ENCODE measurements at places on chromosomes 6 and 20.

- no peak for DNase-seq
Measured at GRCh38 chr6:160393891-160394653, 45.9 kb downstream of the SLC22A3 start.

DNA sequence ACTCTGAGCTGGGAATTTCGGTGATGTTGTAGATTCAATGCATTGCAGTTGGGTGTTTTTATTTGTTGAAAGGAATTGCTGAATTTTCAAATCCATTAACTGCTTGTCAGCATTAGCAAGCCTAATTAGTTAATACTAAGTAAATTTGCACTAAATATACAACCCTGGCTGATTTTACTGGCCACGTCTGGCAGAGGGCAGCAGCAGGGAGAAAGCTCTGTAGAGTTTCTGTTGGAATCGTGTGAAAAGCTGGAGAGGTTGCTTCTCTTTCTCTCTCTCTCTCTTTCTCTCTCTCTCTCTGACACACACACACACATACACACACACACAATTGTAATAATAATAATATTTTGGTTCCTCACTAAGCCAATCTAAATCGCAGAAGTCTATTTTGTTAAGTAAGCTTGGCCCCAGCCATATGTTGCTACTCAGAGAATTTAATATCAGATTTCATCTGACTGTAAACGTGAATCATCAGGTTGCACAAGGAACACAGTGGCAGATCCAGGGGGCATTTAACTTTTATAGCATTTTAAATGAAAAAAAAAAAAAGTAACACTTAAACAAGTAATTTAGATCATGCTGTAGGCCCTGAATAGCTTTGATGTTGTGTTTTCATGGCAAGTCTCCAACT is 289.5 kb downstream of the ESR1 start:
- no peak for DNase-seq

DNA sequence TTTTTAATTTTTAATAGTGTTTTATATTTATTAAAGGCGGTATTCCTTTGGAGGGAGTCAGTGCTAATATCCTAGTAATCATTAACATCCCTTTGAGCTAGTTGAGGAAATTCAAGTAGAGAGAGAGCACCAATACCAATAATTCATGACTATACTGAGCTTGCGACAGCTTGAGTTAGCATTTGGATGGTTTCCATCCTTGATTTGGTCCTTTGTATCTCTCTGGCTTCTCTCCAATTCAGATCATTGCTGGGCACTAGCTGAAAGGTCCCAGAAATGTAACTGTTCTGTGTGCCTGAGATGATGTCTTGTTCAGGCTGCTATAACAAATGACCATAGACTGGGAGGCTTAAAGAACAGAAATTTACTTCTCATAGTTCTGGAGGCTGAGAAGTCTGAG is 77.0 kb downstream of the RNF144B start:
- no peak for DNase-seq

- DNase-seq: no peak
Measured at GRCh38 chr6:110511401-110511800, 35.0 kb upstream of the SLC22A16 start.

DNA sequence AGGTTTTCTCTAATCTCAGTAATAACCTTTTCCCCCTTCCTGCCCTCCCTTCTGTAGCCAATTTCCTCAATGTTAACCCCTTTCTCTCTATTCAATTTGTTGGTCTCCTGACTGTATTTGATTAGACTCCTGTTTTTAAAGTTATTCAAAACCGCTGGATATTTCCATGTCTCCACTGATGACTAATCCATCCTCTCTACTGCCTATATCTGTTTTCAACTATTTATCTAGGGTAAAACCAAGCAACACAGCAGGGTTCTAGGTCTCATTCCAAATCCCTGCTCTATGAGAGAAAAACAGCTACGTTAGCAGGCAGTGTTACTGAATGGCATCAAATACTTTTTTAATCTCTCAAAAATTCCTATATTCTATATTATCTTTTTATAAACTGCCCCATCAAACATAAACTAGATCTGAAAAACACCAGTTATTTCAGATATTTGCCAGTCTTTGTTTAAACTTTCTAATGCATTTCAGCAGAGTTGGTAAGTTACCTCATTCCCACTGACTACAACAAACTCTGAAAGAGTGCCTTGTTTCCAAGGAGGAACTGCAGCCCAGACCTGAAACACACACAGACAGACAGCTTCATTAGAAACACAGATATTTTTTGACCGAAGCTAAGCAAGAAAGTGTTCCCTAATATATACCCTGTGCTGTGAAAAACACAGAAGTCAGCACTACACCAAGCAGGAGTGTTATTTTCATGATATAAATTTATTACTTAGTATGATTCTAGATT is 8.2 kb downstream of the RTN4IP1 start:
- DNase-seq: no peak

GRCh38 chr20:16475225-16475624 is 98.0 kb downstream of the KIF16B start:
- DNase-seq: no peak
